ENCODE measurements at places on chromosomes 6 and 20.

DNA sequence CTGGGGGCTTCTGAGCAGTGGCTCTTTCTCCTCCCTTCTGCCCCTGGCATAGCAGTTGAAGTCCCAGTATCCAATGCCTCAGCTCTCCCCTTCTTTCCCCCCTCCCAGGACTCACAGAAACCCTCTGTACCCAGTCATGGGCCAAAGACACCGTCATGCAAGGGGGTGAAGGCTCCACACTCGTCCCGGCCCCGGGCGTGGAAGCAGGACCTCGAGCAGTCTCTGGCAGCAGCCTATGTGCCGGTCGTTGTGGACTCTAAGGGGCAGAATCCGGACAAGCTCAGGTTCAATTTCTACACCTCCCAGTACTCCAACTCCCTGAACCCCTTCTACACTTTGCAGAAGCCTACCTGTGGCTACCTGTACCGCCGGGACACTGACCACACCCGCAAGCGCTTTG, 10.4 kb upstream of the GUCA1A start:
- no peak for DNase-seq

DNA sequence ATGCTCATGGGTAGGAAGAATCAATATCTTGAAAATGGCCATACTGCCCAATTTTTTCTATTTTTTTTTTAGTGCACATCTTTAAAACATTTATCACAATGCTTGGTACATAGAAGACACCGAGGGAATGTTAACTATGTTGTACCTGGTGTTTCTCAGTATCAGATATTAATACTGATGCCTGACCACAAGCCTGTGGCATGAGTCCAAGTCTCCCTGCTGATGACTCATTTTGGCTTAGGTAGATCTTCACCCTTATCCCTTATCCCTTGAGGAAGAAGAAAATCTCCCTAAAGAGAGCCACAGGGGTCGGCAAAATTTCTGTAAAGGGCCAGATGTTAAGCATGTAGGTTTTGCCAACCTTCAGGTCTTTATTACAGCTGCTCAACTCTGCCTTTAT, 14.5 kb downstream of the CD109 start:
- DNase-seq: no peak

DNA sequence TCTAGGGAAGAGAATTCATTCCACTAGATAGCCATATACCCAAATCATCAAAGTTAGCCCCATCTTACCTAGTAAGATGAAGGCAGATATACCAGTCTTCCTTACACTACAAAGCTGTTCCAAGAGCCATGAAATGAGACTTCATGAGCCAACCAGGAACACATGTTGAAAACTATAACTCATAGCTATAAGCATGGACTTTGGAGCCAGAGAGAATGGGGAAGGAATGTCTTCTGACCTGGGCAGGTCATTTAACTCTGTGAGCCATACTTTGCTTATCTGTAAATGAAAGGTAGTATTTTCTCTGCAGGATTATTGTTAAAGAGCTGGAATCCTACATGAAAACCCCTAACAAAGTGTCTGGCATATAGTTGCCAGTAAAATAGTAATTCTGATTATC, 27.3 kb downstream of the ADGRF5 start:
- no peak for DNase-seq

DNA sequence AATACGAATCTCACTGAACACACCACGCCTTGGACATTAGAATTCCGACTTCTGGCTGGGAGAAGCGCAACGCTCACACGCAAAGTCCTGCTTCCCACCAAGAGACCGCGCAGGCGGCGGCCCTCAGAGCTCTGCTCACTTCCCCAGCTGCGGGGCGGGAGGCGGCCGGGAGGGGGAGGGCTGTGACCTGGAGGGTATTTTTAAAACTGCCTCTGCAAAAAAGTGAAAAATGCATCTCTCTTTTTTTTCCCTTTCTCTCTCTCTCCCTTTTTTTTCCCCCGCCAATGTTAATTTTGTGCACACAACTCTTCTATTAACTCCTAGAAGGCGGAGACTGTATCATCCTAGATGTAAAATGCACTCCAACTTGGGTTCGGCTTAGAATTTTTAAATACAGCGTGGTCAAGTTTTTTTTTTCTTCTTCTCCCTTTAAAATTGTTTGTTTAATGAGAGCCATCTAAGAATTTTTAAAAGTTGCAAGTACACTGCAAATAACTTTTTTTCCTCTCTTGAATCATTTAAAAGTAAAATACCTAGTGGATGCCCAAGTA, 66.4 kb downstream of the STX11 start:
- DNase-seq: peak; percentile 38

DNA sequence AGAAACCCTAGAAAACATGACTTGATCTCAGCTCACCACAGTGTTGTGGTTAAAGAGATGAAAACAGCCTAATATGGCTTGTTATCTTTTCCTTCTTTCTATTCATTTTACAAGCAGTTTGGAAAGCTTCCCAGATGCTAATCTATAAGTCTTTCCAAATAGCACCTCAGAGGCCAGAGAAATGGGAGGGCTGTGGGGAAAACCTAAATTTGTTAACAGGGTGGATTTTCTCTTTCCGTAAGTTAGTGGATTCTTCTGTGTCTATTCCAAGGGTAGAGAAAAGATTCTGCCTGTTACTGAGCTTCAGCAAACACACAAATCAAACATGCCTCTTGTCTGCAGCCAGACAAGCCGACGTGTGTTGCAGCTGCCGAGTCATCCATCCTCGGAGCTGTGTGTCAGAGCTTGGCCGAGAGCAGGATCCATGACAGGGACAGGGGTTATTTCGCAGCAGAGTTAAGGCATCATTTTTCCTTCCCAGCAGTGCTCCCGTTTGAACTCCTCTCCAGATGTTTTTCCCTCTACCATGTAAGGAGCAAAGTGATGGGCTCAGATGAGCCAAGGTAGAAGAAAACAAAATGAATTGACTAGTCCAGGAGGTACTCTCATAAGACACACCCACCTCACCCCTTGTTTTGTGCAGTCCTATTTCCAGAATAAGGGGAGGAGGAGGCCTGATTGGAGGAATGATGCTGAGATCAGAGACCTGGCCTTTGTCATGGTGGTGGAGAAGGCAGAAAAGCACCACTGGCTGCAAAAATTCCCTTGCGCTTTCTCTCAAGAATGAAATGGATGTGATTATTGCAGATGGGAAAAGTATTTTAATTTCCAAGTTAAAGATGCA, 560.0 kb downstream of the C6orf118 start:
- no peak for DNase-seq
